ENCODE measurements at places on chromosomes 3 and 15.

GRCh38 chr3:161914703-161915417, 418.3 kb downstream of the OTOL1 start:
- ATAC-seq: no peak

- ATAC-seq: no peak
Measured at GRCh38 chr3:46888705-46889104, 11.2 kb downstream of the PTH1R start.

DNA sequence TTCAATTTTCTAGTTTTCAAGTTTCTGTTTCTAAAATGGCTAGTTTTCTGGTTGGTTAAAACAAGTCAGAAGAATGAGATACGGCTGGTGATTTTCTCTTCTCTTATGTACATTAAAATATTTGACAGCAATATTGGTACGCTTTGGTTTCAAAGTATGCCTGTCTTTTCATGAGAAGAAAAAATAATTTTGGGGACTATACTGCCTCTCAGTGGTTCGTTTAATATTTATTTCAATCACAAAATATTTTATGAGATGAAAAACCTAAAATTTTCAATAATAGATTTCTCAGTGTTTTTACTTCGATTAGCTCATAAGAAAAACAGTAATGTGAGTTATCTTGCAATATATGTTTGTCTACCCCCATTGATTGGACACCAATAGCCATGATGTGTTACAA, 72.8 kb upstream of the AADACL2 start:
- ATAC-seq: no peak

- ATAC-seq: peak; percentile 15
Measured at GRCh38 chr3:187963677-187964385, 190.1 kb upstream of the LPP start.

GRCh38 chr3:110272525-110272924, 799.1 kb upstream of the NECTIN3 start:
- ATAC-seq: no peak

DNA sequence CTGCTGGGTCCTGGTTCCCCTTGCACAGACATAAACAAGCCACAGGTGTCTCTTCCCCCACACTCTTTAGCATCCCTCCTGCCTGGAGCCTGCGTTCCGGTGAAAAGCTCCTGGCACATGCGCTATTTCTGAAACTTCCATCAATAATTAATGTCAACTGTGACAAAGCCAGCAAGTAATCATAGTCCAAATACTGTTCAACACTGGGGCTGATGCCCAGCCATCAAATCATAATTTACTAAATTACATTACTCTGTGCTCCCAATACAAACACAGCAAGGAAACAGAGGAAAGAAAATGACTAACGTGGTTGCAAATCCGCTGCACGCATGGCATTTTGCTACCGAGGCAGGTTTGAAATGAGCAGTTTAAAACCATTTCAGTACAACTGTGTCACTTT, 294.7 kb downstream of the ERC2 start:
- no peak for ATAC-seq

GRCh38 chr3:8565376-8565775, 63.8 kb downstream of the LMCD1 start:
- no peak for ATAC-seq

DNA sequence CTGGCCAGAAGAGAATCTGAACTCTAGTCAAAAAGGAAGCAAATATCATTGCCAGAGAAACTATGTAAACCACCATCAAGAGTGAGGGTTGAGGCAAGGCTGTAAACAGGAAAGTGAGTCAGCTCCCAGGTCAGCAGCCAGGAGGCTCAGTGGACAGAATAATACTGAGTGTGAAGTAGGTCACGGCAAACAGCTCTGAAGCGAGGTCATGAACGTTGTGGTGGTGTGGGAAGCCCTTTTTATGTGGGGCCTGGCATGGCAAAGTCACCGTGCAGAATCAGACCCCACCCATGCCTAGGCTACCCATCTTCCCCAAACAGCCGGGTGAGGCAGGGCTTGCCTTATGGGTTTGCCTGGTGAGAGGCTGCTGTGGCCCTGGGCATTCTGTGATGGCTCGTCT, 43.9 kb downstream of the THBS1 start:
- ATAC-seq: peak; percentile 76

DNA sequence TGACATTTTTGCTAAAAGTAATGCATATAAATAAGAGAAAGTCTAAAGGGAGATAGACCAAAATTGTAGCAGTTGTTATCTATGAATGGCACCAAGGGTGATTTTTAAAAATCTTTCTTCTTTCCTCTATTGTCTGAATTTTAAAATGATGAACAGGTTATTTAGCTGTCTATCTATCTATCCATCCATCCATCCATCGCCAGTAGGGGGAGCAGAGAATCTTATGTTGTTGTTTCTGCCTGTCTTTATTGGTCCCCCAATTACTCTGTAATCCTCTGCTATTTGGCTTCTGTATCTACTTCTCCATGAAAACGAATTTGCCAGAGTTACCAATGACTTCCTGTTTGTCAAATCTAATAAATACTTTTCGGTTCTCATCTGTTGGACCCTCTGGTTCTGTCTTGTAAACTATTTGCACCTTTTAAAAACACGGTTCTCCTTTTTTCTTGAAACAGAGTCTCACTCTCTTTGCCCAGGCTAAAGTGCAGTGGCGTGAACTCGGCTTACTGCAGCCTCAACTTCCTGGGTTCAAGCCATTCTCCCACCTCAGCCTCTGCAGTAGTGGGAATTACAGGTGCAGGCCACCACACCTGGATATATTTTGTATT, 86.0 kb downstream of the ECT2 start:
- ATAC-seq: no peak

GRCh38 chr3:113557374-113557773, 25.0 kb downstream of the SIDT1 start:
- ATAC-seq: no peak

DNA sequence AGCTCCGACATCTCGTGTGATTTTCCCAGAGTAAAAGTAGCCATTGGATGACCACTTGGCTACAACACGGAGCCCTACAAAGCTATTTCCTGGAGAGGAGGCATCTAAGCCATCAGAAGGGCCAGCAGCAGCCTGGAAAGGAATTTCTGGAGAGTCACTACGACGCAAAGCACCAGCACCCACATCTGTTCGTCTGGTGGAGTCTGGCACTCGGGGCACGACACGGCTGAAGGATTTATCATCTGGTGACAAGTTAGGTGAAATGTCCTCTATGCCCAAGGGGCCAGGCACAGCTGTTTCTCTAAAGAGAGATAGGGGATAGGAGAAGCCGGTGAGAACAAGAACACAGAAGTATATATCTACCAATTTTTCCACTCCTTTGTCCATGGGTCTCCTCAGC, 49.5 kb downstream of the TUBGCP4 start:
- ATAC-seq: no peak

DNA sequence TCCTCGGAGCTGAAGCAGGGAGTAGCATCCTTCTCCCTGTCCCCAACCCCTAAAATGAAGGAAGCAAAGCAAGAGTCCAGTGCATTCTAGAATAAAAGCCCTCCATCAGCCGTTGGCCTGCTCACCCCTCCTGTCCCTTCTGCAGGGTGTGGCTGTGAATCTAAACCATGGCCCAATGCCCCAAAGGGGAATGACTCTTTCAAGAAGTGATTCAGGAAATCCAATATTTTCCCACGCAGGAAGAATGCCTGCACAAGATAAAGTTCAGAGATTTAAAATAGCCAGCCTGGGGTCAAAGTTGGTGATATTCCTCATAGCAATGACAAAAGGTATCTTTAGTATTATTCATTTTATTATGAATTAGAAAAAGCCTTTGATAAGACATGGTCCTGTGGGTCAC, 38.5 kb downstream of the SLCO2A1 start:
- ATAC-seq: no peak

DNA sequence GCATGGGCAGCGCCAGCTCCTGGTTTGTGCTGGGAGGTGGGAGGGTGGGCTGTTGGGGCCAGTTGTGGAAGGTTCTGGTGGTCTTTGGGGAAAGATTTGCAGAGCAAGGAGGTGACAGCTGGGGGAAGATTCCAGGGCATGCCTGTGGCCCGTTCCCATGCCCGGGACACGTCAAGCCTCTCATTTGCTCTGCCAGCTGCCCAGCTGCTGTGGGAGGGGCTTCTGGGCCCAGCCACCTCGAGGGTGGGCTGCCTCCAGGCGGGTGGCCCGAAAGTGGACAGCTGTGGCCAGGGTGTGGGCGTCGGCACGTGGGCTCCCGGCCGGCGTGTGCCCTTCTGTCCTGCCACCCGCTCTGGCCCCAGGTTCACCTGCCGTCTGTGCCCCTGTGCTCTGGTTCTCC, 17.2 kb downstream of the PLXNA1 start:
- ATAC-seq: no peak

DNA sequence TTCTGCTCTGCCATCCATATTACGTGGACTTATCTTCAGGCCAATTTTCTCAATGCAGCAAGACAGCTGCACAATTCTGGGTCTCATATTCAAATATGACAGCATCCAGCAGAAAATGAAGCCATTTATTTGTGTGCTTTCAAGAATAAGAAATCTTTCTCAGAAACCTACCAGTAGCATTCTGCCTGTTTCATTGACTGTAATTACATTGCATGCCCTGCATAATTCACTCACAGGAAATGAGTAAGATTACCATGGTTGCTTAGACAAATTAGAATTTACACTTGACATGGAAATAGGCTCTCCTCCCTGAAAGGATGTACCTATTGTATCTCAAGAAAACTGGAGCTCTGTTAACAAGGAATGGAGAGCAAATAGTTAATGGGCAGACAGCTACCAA, 346.6 kb upstream of the DCBLD2 start:
- no peak for ATAC-seq

GRCh38 chr3:32583708-32584107, 13.1 kb upstream of the DYNC1LI1 start:
- ATAC-seq: no peak

DNA sequence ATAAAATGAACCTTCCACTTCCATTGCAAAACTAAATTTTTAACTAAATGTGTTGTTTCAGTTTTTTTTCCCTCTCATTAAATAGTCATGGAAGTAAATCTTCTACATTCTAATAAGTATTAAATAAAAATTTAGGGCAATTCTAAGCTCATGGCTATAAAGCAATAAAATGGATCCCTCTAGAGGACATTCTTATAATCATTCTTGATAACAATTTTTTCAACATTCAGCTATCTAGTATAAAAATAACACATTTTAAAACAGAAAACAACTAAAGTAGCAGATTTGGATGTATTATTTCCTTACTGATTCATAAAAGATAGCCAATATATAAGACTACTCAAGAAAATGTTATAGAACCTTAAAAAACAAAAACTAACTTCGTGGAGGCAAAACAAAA, 393.1 kb downstream of the PLOD2 start:
- ATAC-seq: no peak

DNA sequence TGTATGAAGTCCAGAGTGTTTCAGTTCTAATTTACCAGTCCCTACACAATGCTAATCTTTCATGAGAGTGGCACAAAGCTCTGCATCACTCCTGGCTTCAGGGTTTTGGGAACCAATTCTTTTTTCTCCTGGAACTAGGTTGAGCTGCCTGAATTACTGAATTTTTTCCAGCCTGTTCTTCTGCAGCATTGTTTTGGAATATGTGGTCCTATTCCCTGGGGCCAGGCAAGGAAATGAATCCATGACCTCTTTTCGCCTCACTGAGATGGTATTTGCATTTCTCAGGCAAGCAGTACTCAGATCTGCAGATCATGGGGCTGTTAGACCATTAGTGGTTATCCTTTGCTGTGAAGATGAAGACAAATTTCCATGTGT, 25.6 kb upstream of the GPR171 start:
- ATAC-seq: no peak

DNA sequence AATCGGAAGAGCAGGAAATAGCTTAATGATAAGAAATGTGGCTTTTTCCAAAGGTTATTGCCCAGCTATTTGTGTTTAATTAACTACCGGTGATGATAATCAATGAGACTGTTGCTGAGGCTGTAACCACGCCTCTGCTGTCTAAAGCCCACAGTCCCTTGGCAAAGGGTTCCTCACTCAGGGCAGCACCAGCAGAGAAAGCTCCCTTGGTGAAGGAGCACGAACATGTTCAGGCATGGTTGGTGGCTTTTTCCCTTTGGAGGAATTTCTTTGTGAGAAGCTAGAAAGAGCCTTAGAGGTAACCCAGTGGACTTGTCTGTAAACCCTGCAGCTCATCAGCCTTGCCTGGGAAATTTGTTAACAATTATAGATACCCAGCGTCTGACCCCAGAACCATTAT, 7.5 kb upstream of the ST6GAL1 start:
- ATAC-seq: no peak

- no peak for ATAC-seq
Measured at GRCh38 chr3:38317192-38317759, 29.3 kb upstream of the XYLB start.

- ATAC-seq: no peak
Measured at GRCh38 chr15:25987638-25988037, 124.5 kb upstream of the ATP10A start.

DNA sequence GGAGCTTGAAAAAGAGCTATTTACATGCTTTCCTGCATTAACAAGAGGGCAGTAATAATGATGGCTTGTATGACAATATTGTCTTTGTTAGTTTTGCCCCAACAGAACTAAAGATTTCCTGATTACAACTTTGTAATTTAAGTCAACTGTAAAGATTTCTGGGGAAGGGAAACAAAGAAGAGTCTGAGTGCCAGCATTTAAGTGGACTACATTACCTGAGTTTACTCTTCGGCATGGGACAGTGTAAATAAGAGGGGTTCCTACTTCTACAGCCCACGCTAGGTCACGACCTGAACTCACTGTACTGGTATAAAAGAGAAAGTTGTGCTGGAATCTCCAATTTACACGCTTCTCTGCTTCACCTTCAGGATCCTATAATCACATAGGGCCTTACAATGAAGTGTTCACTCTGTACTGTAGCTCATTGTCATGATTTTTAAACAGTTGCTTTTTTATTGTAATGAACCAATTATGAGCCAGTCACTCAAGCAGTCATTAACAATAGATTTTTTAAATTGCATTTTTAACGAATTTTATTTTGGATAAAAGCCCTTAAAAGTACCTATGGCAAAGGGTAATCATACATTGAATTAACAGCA, 39.6 kb downstream of the DPH6 start:
- ATAC-seq: no peak

GRCh38 chr3:100260081-100260684, 609 bp upstream of the TBC1D23 start:
- ATAC-seq: no peak

DNA sequence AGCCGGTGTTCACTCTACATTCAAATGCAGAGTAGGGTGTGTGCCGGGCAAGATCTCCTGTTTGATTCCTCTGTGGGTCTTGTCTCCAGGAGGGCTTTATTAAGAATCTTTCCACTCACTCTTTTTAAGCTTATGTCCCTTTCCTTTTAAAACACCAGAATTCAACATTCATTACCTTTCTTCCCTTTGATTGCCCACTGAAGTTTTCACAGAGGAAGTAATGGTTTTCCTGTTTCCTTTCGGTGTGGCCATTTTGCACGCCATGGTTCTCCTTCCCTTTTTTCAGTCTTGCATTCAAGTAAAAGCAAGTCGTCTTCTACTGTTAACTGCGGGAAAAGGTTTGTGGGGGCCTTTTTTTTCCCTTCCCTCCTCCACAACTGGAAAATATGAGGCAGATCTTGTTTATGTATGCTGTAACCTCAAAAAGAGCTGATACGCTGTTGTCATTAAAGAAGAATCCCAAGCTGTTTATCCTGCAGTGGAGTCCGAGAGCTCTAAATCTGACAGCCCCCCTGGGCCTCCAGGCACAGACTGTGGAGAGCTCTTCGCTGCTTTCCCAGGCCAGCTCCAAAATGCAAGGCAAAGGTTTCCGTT, 40.5 kb downstream of the FILIP1L start:
- peak; percentile 52 for ATAC-seq
